ENCODE measurements at places on chromosomes 7 and 10.

DNA sequence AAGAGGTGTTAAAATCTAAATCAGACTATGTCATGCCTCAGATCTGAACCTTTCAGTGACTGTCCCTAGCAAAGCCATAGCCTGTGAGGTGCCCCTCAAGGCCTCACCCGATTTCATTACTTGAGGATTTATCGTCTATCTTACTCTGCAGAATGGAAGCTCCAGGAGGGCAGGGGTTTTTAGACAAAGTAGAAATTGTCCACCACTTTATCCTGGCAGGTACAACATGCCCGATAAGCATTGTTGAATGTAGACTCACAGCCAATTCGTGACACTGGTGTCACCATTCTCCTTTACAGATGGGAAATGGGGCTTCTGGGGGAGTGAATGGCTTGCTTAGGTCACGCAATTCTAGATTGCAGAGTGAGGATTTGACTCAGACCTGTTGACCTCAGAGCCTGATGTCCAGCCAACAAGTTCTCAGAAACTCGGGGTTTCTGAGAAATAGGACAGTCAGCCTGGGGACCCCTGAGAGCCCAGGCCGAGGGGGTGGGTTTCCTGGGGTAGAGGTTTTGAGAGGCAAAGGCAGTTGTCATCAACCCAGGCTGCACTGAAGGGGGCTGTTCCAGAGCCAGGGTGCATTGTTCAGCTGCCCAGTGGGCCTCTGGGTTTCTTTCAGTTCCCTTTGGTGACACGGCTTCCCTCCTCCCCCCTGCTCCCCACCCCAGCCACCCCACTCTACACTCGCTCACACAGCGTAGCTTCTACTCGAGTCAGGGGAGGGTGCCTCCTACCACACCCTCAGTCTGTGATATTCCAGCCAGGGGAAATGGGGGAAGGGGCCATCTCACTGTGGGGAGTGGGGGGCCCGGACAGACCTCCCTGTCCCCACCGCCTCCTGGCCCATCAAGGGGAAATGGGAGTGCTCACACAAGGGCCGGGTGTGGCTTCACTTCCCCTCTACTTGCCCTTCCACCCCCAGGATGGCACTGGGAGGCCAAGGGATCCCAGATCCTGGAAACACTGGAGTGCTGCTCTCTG lies 3.1 kb upstream of the IRF5 start:
- no peak for DNase-seq

GRCh38 chr10:61878740-61879068 lies 22.8 kb upstream of the ARID5B start:
- no peak for DNase-seq

DNA sequence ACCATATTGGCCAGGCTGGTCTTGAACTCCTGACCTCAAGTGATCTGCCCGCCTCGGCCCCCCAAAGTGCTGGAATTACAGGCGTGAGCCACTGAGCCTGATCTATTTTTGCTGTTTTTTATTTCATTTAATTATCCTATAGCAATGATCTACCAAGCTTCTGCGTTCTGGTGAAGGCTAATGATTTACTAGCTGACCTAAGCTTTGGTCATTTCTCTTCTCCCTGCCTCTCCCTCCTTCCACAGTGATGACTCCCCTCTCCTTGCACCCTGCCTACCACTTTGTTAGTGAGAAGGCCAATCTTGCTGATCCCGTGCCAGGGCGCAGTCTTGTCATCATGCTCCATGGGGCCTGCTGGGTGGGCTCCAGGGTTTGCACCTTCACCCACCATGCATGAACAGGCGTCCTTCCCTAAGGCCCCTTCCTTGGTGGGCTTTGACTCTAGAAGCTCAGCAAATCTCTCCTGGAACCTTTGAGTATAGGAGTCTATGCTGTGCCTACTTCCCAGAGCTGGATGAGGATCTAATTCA lies 11.9 kb upstream of the ZCCHC24 start:
- no peak for DNase-seq

- DNase-seq: no peak
Observed at GRCh38 chr10:113023017-113023416, 73.0 kb downstream of the TCF7L2 start.

- DNase-seq: peak; percentile 74
Observed at GRCh38 chr7:28442540-28443420, 30.5 kb downstream of the CREB5 start.

DNA sequence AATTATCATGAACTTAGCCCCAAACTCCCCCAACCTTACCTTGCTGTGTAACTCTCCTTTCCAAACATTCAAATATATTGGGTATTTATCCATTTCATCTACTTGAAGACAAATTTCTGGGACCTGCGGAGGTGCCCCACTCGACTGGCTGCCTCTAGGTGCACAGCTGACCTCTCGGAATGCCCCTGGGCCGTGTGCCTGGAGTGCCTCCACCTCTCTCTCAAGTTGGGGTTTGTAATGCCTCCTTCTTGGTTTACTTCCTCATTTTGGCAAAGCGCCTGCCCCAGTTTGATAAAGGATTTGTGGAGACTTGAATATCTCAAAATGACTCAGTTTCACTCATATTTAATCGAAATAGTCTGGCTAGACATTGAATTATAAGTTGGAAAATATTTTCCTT lies 16.6 kb downstream of the ZNF777 start:
- DNase-seq: no peak

DNA sequence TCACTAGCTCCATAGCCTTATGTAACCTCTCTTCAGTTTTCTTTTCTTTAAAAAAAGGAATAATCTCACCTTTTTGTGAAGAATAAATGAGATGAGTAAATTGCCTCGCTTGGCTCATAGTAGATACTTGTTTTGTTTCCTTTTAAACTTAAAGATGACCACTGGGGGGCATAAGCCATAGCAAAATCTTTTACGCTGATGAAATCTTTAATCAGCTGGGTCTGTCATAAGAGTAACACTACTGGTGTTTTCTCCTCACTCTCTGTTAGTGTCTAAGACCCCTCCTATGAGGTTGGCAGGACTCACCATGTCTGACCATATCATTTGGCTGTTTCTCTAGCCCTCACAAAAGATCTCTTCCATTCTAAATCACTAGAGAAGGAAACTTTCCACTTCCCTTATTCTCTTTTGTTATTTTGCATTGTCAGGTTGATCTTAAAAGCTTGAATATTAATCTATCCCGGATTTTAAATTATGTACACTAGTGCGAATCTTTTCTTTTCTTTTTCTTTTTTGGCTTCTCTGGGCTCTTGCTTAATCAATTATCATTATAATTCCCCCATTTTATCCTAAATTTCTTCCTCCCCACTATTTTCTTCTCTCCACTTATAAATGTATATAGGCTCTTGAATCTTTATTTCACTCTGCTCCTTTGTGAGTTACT lies 12.5 kb downstream of the STAG3 start:
- peak; percentile 88 for DNase-seq

DNA sequence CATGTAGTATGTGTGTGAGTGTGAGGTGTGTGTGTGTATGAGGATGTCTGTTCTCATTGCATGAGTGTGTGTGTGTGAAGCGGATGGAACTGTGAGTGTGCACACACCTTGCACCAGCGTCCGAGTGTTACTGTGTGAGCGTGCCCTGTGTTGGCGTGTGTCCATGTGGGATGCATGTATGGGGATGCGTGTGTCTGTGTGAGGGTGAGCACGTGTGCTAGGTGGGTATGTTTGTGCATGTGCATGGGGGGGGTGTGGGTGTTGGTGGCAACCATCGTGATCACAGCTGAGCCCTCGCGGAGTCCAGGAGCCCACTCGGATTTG lies 6.4 kb downstream of the KNDC1 start:
- DNase-seq: no peak

DNA sequence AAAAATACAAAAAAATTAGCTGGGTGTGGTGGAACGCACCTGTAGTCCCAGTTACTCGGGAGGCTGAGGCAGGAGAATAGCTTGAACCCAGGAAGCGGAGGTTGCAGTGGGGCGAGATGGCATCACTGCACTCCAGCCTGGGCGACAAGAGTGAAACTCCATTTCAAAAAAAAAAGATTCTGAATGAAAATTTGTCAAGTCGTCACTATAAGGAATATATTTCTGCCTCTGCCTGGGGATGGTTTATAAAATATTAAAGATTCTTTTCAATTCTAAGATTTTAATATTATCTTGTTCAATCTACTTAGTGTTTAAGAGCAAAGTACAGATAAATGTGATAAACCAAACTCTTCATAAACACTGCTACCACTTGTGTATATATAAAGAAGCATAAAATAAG lies 147.3 kb downstream of the NRBF2 start:
- no peak for DNase-seq

DNA sequence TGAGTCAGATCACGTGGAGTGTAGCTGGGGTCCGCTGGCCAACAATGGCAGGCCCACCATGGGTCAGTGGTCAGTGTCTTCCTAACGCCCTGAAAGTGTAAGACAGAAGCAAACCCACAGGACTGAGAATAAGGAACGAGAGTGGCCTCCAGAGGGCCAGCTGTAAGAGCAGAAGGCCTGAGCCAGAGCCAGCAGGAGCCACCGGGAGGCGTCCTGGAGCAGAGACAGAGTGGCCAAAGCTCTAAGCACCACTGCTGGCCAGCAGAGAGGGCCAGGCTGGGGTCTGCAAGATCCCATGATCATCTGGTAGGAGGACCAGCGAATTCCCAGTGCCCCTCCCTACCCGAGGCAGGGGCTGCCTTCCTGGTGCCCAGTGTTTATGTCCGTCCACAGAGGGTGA lies 9.2 kb downstream of the CCDC201 start:
- DNase-seq: no peak

GRCh38 chr7:154304740-154305700 lies 252.8 kb downstream of the DPP6 start:
- DNase-seq: no peak

- DNase-seq: no peak
Observed at GRCh38 chr10:124289851-124290795, 128.6 kb downstream of the OAT start.

DNA sequence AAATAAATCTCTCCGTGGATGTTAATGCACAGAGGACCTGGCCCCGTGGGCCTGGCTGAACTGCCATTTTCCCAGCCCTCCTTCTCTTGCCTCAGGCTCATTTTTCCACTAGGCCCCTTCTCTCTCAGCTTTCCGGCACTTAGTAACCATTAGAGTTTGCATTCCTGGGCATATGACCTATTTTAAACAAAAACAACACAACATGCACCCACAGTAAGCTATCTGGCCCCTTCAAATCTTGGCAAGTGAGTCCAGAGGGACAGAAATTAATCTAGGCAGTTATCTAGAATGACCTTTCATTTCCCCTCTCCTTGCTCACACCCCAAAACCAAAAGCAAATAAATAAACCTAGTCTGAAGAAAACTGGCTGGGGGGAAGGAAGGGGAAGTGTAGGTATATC lies 11.7 kb downstream of the FBXW4 start:
- no peak for DNase-seq

Measured in RKO (cell line).